Kidney (tissue), 22 donors: ENCODE measurements at places on chromosomes 3 and 15. TPM values are rescaled to one million over a fixed set of nuclear protein-coding genes. Genes with fewer than 3 reads are reported as not detected.
A peak's percentile ranks its signal among the peaks of the same experiment; 100 is the strongest.

The KCNMB3 gene
- 3.7 TPM for total RNA-seq

The BNC1 gene
- 0.38 TPM for total RNA-seq

The SKOR1 gene
- total RNA-seq, result 0.57 TPM

The LMCD1 gene
- total RNA-seq, result 65.4 TPM

The RAB8B gene
- 33.6 TPM for total RNA-seq

The GAP43 gene
- 0.19 TPM for total RNA-seq

The UROC1 gene
- not detected for total RNA-seq

The ALG3 gene
- 33.6 TPM for total RNA-seq

The CASR gene
- 72.8 TPM for total RNA-seq

The ATP13A5 gene
- not detected for total RNA-seq

The TMEM212 gene
- total RNA-seq, result not detected

The GOLGA6D gene
- total RNA-seq, result not detected

- DNase-seq, result peak; percentile 46
Measured at GRCh38 chr3:167967257-167968036, 128.3 kb downstream of the GOLIM4 start.

DNA sequence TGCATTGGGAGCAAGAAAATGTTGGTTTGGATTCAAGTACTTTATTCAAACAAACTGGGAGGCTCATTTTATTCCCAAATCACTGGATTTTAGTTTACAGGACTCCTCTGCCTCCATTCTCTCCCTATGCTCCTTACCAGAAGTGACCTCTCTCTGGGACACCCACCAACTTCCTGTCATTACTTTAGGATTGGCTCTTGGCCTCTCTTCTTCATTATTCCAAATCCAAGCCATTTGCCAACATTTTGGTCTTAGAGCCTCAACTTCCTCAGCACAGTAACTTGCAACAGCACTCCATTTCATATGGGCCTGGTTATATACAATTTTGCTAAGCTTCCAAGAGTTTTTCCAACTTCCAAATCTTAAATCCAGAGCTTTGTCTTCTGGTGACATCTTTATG is 432.1 kb downstream of the NR2F2 start:
- DNase-seq, result no peak

DNA sequence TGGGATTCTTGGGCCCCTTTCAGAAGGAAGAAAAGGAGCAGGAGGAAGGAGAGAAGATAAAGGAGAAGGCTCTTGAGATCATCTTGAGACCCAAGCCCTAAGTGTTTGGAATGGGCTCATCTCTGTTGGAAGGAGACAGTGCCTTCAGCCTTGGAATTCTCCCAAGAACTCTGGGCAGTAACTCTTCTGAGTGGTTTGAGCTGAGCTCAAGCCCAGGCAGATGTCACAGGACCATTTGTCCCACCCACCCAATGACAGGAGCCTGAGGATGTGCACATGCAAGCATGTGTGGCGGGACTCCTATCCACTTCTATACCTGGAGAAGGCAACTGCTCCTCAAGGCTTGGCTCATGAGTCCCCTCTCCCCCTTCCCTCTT is 14.6 kb upstream of the TMEM40 start:
- DNase-seq, result no peak

- no peak for DNase-seq
Measured at GRCh38 chr3:149909923-149910322, 60.8 kb downstream of the PFN2 start.

GRCh38 chr3:164507886-164508285 is 570.4 kb downstream of the SI start:
- no peak for DNase-seq

DNA sequence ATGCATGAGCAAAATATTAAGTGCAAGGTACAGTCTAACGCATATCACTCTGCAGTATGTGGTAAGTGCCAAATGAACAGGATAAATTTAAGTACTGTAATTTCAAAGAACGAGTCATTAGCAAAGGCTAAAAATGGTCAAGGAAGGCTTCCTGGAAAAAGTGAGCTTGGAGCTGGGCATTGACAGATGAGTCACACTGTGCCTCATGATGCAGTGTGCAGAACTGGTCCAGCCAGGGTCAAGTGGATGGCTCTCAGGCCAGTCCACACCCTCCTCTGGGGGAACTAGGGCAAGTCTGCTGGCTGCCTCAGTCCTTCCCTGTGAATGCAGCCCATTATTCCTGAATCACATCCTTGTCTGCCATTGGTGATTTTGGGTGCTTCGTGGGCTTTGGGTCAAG is 76.3 kb downstream of the CACNA1D start:
- no peak for DNase-seq

DNA sequence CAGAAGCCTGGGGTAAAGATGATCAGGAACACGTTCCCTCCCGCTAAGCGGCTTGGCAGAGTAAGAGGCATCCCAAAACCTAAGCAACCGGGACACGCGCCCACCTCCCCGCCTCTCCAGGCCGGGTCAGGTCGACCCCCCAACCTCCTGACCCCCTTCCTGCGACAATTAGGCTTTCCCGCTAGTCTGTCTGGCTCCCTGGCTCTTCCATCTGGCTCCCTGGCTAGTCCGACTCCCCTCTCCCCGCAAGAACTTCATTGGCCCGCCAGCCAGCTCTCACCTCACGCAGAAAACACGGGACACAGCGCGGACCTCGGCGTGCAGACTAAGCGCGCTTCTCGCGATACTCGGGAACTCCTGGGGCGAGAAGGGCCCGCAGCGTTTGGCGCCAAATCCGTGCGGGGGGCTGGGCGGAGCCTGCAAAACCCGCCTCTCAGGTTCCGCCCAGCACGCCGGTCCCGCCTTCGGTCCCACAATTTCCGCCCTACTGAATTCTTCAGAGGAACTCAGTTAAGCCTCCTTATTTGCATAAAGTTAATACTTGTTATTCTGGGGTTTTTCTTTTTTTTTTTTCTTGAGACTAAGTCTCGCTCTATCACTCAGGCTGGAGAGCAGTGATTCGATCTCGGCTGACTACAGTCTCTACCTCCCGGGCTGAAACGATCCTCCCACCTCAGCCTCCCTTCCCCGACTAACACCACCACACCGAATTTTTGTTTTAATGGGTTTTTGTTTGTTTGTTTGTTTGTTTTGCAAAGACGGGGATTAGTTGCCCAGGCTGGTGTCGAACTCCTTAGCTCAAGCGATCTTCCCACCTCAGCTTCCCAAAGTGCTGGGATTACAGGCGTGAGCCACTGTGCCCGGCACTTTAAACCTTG is at the start of gene TIPIN:
Gene TIPIN (minus strand): TSS at position 327 of the 878 bp plus-strand sequence. CDS start 3,738 bp downstream, outside the sequence.
- peak; percentile 98 for DNase-seq

DNA sequence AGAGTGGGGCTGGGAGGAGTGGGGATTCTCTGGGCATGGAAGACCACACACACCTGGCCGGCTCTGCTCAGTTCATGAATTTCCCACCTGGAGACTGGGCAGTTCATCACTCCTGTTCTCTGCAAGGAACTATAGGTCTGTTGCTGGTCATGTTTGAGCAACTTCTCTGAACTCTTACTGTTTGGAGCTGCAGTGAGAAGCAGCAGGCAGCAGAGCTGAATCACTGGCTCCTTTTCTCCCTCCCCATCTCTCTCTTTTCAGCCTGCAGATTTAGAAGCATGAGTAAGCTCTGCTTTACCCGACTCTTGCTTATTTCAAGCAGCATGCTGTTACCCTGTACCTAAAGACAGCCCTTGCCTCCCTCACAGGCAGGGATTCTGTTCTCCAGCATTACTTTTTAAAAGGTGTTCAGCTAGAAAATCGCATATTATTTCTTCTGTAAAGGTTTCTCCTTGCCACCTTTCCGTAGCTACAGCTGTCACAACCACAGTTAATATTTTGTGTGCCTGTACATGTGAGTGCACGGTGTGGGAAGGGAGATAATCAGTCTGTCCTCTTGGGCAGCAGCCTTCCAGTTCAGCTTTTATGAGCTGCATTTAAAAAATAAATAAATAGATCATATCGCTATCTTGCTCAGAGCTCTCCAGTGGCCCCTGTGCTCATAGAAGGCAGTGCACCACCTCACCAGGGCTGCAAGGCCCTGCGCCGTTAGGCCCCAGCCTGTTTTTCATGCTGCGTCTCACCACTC is 131.6 kb downstream of the CHCHD6 start:
- DNase-seq, result no peak

DNA sequence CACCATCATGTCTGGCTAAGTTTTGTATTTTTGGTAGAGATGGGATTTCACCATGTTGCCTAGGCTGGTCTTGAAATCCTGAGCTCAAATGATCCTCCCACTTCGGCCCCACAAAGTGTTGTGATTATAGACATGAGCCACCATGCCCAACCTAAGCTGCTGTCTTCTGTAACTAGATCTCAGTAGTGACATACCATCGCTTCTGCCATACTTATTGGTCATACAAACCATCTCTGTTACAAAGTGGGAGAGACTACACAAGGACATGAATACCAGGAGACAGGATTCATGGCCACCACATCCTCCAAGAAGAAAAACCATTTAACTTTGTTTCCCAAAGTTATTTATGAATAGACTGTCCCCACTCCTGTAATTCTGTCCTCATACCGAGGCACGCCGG is 81.3 kb downstream of the SMAD6 start:
- no peak for DNase-seq

DNA sequence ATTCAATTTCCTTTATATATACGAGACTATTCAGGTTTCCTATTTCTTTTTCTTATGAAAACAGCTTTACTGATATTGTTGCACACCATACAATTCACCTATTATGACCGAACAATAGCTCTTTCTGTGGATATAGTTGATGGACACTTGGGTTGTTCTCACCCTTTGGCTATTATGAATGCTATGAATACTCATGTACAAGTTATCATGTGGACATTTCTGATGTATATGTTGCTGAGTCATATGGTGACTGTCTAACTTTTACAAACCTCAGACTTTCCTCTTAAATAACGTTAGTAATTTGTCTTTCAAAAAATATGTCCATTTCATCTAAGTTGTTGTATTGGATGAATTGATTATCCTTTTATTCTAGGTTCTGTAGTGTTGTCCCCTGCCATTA is 15.7 kb upstream of the USF3 start:
- no peak for DNase-seq

- no peak for DNase-seq
Measured at GRCh38 chr3:22939349-22939748, 263.8 kb upstream of the UBE2E2 start.

GRCh38 chr3:82607391-82607790 is 845.9 kb upstream of the GBE1 start:
- DNase-seq, result no peak

DNA sequence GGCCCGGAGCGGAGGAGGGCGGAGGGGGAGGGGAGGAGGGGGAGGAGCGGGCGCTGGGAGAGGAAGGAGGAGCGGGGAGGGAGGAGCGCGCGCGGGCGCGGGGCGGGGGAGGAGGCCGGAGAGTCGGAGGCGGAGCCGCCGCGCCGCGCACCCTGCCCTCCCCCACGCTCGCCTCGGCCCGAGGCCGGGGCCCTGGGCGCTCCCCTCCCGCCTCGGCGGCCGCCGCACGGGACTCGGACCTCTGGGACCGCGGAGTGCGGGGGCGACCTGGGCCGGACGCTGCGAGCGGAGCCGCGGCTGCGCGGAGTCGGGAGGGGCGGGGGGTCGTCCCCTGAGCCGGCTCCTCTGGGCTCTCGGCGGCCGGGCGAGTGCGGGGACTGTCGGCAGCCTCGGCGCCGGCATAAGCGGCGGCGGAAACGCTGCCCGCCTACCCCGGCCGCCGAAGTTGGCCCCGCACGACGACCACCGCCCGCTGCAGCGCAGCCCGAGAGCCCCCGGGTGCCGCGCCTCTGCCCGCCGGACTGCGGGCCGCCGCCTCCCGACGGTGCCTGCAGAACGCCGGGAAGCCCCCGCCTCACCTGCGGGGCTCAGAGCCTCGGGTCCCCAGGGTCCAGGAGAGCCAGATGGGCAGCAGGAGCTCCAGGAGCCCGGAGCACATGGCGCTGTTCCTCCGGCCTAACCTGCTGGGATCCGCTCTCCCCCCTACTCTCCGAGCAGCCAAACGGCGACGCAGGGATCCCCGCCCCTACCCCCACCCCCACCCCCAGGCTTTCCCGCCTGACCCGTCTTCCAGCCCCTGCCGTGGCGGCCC is 406 bp upstream of the GABRB3 start:
- peak; percentile 90 for DNase-seq

- DNase-seq, result no peak
Measured at GRCh38 chr3:172876297-172876696, 125.8 kb downstream of the ECT2 start.

- DNase-seq, result no peak
Measured at GRCh38 chr3:135325726-135326235, 530.7 kb downstream of the EPHB1 start.

DNA sequence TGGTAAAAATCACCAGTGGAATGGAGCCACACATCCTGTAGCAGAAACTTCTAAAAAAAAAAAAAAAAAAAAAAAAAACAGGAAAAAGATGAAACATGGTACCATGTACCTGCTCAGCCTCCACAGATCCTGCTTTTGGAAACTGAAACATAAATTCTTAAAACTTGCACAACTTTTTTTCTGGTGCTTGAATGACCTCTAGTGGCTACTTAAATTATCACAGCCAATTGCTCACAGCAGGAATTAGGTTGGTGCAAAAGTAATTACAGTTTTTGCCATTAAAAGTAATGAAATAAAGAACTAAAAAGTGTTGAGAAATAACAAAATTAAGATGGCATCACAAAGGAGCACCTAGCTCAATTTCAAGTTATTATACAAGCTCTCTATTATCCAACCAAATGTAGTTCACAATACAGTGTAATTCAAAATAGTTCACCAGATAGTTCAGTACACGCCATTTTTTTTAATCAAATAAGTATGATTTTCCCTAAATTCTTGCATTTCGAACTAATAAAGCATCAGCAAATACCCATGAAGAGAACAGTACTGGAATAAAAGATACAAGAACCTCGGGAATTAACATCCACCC is 80.6 kb downstream of the ULK4 start:
- no peak for DNase-seq

GRCh38 chr3:23712656-23713559 is 92.8 kb upstream of the UBE2E1 start:
- peak; percentile 59 for DNase-seq

GRCh38 chr3:155744626-155745324 is at the start of gene PLCH1:
TSS of gene PLCH1 (minus strand) at chr3:155745071. CDS start at chr3:155704224, 40,847 bp downstream.
- peak; percentile 92 for DNase-seq
